T-helper 9 cell (primary cell): ENCODE measurements at places on chromosomes 5 and 9.

GRCh38 chr5:147179562-147180147, 55.2 kb upstream of the STK32A start:
- DNase-seq, result no peak

- DNase-seq, result no peak
These were observed 59.7 kb downstream of the ATP10B start for GRCh38 chr5:160792281-160792680.

- DNase-seq, result no peak
These were observed 4.2 kb upstream of the CTNNAL1 start for GRCh38 chr9:109017493-109017892.

DNA sequence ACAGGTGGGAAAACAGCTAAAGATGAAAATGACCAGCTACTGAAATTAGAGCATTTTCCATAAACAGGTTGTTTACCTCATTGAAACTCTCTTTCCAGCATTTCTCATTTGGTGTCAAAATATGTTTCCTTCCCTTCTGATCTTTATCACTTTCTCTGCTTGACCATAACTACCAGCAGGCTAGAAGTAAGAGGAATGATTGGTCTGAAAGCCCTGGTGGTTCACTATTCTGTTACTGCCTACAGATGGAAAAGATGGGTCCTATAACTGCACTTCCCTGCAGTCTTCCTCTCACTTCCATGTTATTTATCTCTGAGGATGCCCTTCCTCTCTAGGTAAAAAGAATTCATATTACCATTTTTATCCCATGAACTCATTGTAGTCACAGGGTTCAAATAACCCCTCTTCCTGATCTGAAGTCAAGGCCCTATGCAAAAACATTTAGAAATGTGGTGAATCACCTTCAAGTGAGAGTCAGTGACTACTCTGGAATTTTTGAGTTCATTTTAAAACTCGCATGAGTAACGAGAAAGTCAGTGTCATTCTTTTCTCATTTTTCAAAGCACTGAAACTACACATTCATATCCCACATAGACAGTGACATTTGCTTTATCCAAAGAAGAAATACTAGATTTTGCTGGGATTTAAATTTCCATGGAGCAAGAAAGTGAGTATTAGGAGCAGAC, 51.7 kb downstream of the ZNF474 start:
- no peak for DNase-seq

DNA sequence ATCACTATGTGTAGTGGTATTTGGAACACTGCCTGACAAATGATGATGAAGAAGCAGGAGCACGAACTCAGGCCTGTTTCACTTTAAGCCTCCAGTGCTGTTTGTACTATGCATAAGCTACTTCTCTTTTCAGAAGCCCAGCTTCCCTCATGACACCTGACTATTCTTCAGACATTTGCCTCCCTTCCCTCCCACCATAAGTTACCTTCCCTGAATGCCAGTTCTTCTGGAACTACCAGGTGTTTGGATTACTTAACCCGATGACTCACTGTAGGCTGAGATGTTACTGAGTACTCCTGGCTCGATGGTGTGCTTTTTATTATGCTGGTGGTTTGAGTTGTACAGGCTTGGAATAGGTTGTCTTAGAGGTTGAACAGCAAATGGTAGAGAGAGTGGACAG, 180.0 kb downstream of the SPATA31D1 start:
- DNase-seq, result no peak

GRCh38 chr9:35490910-35491465, 1.1 kb downstream of the RUSC2 start:
- DNase-seq, result no peak

- no peak for DNase-seq
These were observed 35.5 kb downstream of the FBXO10 start for GRCh38 chr9:37540634-37541033.

GRCh38 chr5:178546675-178547033, 43.5 kb downstream of the COL23A1 start:
- DNase-seq, result no peak

DNA sequence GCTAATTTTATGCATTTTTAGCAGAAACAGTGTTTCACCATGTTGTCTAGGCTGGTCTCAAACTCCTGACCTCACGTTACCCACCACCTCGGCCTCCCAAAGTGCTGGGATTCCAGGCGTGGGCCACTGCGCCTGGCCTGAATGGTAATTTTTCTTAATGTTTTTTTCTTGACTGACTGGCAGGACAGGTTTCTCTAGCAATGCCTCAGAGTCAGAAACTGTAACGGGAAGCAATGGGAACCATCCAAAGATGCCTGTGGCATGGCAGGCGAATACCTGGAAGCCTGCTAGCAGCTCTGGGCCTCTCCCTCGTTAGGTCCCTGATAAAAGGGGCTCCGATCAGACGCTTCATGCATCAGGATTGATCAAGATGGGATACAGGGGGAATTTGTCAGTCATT, 639.2 kb downstream of the NR2F1-AS1 start:
- no peak for DNase-seq

GRCh38 chr5:59421986-59422941, 471.3 kb downstream of the PDE4D start:
- no peak for DNase-seq

- no peak for DNase-seq
These were observed 892.6 kb downstream of the TAF11L14 start for GRCh38 chr5:18526792-18527405.

DNA sequence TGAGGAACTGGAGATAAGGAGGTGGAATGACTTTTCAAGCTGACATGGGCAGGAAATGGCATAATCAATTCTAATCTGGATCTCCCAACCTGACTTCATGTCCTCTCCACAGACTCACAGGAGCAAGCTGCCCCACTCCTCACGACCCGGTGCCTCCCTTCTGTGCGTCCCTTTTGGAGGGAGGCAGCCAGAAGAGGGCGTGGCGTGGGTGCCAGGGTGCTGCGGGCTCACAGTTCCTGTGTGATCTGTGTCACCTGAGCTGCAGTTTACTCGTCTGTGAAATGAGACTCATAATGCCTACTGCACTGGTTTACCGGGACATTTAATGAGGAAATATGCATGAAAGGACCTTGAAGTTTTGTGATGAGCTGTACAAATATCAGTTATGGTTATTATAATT, 207.4 kb downstream of the DAB2IP start:
- no peak for DNase-seq

DNA sequence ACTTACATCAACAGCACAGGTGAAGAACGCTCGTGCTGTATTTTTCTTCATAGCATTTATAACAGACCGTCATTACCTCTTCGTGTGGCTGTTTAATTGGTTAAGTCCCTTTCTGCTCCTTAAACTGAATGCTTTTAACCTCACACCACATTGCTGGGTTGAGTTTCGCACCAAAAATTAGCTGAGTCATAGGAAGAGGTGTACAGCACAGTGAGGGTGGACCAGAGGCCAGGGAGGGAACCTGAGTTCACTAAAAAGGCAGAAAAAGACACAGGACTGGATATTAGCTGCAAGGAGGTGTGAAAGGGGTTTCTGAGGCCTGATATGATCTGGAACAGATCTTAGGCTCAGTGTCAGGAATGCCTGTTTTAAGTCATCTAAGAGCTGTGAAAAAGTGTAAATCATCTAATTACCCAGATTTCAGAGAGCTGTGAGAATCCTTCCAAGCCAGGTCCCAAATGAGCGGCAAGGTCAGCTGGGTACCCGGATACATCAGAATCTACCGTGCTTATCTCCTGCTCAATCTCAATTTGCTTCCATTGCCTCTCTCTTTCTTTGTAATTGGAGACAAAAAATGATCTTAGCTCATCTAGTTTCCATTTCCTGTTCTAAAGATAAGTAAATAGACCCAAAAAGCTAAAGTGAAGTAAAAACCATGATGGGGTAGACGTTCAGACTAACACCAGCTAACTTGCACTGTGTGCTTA, 7.1 kb upstream of the CFAP90 start:
- DNase-seq, result no peak

DNA sequence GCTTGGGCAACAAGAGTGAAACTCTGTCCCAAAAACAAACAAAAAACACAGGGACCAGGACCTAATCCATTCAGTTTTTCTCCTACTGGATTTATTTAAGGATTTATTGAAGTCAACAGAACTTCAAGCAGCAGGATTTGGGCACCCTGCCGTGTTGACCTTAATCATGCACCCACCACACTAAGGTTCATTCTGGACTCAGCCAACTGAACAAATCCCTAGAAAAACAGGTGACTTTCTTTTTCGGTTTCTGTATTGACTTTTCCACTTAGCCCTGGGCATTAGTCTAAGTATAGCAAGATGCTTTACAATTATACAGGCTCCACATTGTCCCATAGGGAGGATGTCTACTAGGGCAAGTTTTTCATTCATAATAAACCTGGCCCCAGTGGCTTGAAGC, 30.0 kb downstream of the ZNF131 start:
- no peak for DNase-seq

DNA sequence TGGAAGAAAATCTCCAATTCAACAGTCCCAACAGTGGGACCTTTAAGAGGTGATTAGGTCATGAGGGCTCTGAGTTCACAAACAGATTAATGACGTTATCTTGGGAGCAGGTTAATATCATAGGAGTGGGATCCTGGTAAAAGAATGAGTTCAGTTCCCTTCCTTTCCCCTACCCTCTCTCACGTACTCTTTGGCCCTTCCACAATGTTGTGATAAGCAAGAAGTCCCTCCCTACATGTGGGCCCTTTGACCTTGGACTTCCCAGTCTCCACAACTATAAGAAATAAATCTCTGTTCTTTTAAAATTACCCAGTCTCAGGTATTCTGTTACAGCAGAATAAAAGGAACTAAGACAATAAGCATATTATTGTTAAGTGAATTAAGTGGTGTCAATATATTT, 37.8 kb downstream of the SLC38A9 start:
- DNase-seq, result no peak

DNA sequence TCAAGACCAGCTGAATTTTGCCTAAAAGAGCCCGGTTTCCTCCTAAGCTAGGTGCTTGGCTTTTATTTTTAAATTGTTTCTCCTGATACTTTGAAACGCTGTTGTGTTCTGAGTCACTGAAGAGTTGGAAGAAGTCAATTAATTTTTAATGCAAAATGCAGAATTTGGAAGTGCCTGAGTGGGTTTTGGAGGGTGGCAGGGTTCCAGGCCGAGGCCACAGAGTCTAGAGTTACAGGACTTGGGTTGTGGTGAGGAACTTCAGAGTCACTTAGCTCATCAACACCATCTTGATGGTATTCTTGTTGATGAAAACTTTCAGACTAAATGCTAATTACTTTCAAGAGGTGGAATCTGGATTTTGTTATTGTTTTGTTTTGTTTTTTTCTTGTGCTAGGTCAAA, 130.6 kb downstream of the PDZD2 start:
- DNase-seq, result no peak

DNA sequence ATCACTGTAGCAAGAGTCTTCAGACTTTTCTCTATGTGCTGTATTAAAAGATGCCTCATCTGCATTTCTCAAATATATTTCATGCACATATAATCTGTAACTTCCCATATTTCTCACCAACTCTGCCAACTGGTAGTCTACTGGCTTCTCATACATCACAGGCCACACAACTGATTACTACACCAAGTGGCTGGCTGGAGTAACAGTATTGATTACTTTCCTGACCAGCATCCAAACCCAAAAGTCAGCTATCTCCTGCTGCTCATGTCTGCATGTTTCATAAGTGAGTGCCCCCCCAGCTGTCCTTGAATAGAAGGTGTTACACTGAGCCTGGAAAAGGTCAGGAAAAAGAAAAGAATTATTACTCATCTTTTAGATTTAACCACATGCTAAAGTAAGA, 17.4 kb downstream of the ERCC8 start:
- no peak for DNase-seq

- DNase-seq, result no peak
These were observed 23.8 kb upstream of the CPEB4 start for GRCh38 chr5:173864126-173865050.

GRCh38 chr9:93204470-93205043, 20.6 kb downstream of the WNK2 start:
- no peak for DNase-seq

- no peak for DNase-seq
These were observed 13.0 kb upstream of the GCNT1 start for GRCh38 chr9:76445976-76446375.

DNA sequence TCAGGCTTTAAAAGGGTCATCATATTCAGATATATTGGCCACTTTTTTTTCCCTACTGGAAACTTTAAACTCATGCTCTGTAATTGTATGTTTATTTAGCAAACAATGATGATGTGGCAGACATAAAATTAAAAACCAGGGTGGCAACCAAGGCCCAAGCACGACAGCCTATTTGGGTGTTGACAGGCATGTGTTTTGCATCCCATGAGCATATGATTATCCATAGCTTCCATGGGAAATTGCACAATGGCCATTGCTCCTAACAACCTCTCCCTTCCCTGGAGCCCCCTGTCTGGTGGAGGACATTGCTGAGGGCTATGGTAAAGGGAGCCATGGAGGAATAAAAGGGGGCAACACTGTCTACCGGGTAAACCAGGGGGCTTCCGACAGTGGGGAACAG, 134.7 kb downstream of the GAS1 start:
- DNase-seq, result no peak

DNA sequence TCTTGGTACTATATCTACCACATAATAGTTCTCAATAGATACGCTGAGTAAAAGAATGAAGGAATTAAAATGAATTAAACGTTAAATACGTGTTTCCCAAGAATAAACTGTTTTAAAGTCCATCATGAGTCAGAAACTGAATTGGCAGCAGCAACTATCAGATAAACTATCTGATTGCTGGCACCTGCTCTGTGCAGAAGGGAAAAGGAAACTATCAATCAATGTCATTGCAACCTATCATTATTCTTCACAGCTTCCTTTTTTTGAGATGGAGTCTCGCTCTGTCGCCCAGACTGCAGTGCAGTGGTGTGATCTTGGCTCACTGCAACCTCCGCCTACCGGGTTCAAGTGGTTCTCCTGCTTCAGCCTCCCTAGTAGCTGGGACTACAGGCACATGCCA, 8.8 kb upstream of the WDR36 start:
- no peak for DNase-seq

DNA sequence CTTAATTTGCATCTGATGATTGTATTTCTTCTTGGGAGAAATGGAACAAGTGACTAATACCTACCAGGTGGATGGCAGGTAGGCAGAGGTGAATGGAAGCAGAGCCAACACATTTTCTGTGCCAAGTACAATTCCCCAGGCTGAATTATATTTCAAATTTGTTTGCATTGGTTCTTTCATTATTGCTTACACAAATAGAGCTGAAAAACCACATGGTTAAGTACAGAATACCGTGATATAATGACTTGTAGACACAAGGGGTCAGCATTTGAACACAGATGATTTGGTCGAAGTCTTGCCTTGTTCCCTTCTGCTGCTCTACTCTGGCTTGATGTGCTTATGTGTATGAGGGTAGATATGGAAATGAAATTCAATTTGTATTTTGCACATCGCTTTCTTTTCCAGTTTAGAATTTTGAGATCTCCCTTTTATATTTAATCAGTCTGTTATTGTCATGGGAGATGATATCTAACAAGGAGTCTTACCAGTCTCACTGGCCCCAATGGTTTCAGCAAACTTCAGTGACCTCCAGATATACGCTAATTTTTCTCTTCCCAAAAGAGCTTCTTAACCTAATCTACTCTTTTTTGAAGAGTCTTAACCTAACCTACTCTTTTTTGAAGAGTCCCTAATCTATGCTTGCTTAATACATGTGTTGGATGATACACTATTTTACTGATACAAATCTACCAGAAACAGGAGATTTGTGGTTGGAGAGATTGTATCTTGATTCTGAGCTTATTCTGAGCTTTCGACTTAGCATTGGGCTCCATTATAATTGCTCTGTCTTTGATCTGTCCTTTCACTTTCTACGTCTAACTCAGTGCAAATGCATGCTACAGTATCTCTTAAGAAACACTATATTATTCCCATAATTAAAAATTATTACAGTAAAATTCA, 88.1 kb downstream of the PCSK1 start:
- no peak for DNase-seq
